ENCODE measurements at places on chromosomes 11 and 22.
A peak's percentile ranks its signal among the peaks of the same experiment; 100 is the strongest.

DNA sequence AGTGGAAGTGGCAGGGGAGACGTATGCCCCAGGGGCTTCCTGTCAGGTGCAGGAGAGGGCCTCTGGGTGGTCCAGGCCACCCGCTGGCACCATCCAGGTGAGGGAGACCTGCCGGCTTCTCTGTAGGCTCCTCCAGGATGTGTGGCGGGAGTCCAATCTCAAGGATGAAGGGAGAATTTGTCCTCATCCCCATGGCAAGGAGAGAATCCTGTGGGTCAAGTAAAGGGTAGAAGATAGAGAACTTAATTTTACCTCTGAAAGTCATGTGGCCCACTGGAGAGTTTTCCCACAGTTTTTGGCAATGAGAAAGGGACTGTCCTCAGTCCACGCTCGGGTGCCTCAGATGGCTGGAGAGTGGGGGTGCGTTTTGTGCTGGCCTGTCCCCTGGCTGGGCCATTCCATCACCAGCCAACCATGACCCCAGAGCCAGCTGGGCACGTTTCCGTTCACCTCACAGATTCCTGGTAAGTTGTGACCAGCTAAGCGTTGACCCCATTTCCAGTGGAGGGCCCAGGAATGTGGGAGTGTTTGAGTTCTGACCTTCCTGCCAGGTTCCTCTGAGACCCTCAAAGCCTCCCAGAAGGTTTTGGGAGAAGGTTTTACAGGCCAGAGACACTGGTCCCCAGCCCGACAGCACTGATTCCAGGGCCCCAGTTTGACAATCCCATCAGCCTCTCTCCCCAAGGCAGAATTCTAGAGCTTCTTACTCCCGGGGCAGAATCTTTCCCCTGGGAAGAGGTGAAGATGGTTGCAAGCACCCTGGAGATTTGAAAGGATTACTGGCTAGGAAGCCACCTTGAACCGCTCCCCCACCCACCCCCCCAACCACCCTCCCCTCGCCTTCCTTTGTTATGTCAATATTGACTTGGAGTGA, 2.6 kb downstream of the OVOL1 start:
- no peak for DNase-seq
- H3K27me3 ChIP-seq: peaks cover 45% of the 10 kb centered on the region
- peaks cover 26% of the 10 kb centered on the region for H3K4me1 ChIP-seq
- H3K4me3 ChIP-seq: no peak overlapping the region

DNA sequence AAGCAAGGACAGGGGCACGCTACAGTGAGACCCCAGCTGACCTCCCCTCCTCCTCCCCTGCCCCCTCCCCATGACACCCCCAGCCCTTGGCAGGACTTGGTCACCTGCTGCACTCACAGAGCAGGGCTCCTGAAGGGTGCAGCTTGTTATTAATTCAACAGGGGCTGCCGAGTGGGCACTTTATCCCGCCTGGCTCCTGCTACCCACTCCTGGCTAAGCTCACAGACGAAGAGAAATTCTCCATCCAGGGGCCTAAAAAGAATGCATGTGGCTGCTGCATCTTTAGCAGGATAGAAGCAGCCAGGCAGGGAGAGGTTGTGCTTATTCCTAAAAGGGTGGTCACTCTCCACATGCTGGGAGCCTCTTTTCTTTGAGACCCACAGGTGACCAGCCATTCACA, 40.3 kb downstream of the GALNT18 start:
- no peak overlapping the region for H3K27ac ChIP-seq
- peaks cover 5% of the 10 kb centered on the region for H3K4me1 ChIP-seq
- H3K36me3 ChIP-seq: no peaks in the 10 kb centered on the region
- peak; percentile 18 for DNase-seq
- peaks cover 7% of the 10 kb centered on the region for H3K27me3 ChIP-seq

DNA sequence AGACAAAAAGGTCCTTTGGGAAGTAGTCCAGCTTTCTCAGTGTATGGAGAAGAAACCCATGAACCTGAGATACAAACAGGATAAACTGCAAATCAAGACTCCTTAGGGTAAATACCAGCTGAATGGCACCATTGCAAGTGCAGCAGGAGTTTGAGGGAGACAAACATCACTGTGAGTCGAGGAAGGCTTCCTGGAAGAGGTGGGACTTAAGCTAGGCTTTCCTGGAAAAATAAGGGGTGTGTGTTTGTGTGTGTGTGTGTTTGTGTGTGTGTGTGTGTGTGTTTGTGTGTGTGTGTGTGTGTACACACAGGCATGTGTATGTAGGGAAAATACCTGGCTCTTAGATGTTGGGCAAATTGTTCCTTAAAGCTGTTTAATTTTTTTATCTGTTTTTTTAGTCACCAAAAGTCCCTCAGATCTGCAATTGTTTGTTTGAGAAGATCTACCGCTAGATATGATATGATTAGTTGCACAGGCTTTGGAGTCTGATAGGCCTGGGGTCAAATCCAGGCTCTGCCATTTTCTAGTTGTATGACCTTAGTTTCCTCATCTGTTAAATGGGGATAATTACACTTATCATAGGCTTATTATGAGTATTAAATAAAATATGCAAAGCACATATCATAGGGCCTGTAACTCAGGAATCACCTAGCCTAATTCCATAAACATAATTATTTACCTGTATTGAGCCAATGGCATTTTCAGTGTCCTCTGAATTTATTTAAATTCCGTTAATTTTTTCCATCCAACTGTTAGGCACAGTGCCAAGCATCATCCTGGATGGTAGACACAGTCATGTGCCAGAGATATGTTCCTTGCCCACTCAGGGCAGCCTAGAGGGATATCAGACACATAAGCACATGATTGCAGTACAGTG, 85.6 kb upstream of the EED start:
- H3K4me1 ChIP-seq: peaks cover 29% of the 10 kb centered on the region
- H3K4me3 ChIP-seq: no peak overlapping the region
- peak overlapping the region; percentile 68 for H3K27ac ChIP-seq
- no peaks in the 10 kb centered on the region for H3K27me3 ChIP-seq

- no peaks in the 10 kb centered on the region for H3K27me3 ChIP-seq
- H3K36me3 ChIP-seq: no peaks in the 10 kb centered on the region
- no peak for DNase-seq
- no peaks in the 10 kb centered on the region for H3K4me1 ChIP-seq
Measured at GRCh38 chr11:112644410-112645131, 316.6 kb upstream of the NCAM1 start.

GRCh38 chr11:97557399-97557798, 1167.6 kb downstream of the JRKL start:
- no peaks in the 10 kb centered on the region for H3K27me3 ChIP-seq
- DNase-seq: no peak
- no peak overlapping the region for H3K4me3 ChIP-seq

DNA sequence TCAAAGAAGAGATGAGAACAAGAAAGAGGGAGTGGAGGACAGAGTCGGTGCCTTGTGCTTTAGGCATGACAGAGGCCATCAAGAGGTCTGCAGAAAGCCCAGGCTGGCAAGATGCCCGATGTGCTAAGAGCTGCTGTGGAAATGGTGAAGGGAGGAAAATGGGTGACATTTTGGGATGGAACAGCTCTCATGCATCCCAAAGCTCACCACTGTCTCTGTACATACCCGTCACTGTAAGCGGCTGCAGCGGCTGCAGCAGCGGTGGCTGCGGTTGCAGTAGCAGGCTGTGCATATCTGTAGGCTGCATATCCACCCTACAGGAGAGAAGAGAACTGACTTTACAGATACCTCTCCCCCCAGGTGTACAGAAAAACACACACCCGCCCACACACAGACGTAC, 28.6 kb downstream of the APOL5 start:
- peaks cover 6% of the 10 kb centered on the region for H3K27me3 ChIP-seq
- DNase-seq: no peak
- no peaks in the 10 kb centered on the region for H3K4me1 ChIP-seq
- no peak overlapping the region for H3K27ac ChIP-seq

DNA sequence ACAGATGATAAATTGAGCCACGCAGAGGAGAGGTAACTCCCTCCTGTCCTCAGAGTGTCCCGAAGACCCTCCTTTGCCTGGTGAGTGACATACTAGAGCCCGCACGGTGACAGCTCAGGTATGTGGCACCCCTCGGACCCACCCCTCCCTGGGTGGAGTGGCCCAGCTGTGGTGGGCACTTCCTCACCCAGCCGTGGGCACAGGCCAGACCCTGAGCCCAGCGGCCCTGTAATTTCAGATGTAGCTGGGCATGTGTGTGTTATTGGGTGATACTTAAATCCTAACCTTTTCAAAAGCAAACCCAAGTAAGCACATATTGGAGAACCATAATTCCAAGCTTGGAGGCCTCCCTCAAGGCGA, 93.2 kb downstream of the WNT7B start:
- peaks cover 26% of the 10 kb centered on the region for H3K27me3 ChIP-seq
- DNase-seq: no peak
- no peaks in the 10 kb centered on the region for H3K36me3 ChIP-seq
- no peak overlapping the region for H3K27ac ChIP-seq

GRCh38 chr11:32911413-32911812, 18.8 kb downstream of the QSER1 start:
- H3K4me1 ChIP-seq: no peaks in the 10 kb centered on the region
- no peak overlapping the region for H3K4me3 ChIP-seq
- H3K27me3 ChIP-seq: no peaks in the 10 kb centered on the region
- no peak for DNase-seq

Data from activated CD8-positive, alpha-beta memory T cell treated with anti-CD3 and anti-CD28 coated beads, Interleukin-2, amount 10 ng/mL, durations not matched to agents 7 days and 5 days (primary cell).